ENCODE measurements at places on chromosomes 2 and 18.

DNA sequence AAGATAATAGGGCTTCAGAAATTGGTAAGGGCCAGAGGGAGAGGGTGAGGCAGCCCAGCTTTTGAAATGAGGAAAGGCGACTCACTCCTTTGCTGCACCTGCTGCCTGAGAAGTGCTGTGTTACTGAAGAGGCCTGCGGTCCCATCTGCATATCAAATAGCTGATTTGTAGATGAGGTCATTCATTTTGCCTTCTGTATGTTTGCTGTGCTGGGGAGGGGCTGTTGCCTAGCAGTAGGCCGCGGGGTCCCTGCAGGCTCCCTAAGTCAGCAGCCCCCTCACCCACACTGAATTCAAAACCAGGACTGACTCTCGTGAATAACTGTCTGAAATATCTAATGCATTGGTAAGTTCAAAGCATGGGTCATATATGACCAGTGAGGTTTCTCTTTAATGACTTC lies 377.2 kb downstream of the SOX11 start:
- DNase-seq: no peak

- DNase-seq: no peak
Observed at GRCh38 chr2:63051042-63051794, 588 bp downstream of the OTX1 start.

- DNase-seq: no peak
Observed at GRCh38 chr2:19868701-19869580, 32.8 kb downstream of the TTC32 start.

DNA sequence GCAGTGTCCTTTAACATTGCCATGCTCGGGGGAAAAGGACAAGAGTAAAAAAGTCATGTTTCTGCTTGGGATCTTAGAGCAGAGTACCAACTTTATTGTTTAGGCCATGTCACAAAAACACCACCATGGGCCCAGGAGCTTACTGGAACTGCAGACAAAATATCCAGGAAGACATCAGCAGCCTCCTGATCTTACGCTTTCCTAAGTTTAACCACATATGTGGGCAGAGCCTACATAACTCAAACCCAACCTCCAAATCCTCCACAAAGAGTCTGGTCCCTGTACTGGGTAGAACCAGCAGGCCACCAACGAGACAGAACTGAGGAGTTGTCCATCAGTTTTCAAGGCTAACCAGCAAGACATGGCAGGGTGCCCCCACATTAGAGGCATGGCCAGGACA lies 10.3 kb downstream of the GALNT14 start:
- DNase-seq: peak; percentile 78

- no peak for DNase-seq
Observed at GRCh38 chr18:77199707-77200106, 49.9 kb upstream of the GALR1 start.

- no peak for DNase-seq
Observed at GRCh38 chr2:37555457-37555856, 116.0 kb downstream of the CDC42EP3 start.

GRCh38 chr2:230877116-230877758 lies 12.5 kb downstream of the ITM2C start:
- DNase-seq: no peak

DNA sequence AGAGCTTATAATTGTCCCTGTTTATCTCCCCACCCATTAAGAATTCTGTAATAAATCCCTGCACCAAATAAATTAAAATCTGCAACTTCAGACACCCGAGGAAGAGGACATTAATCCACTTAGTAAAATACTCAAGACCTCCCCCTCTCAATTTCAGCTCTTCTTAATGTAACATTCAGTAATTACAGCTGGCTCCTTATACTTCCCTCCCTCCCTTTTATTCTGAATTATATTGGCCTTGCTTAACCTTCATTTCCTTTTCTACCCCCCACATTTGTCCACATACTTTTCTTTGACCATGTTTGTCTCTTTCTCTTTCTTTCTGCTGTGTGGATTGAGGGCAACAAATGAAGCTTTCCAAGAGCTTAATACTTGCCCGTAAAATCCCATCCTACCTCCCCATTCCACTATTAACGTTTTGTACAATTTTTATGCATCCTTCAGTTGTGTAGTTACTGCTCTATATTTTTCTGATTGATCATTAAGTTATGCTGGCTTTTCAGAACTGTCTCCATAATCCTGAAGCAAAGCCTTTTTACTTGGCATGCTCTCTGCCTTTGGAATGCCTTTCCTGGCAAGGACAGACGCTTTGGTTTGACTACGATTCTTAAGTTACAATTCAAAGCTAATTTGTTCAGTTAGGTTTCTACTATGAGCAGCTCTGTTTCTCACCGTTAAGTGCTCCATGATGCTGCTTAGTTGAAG lies 580.1 kb downstream of the ZEB2 start:
- DNase-seq: no peak

GRCh38 chr2:238380336-238380735 lies 46.4 kb upstream of the ASB1 start:
- no peak for DNase-seq

DNA sequence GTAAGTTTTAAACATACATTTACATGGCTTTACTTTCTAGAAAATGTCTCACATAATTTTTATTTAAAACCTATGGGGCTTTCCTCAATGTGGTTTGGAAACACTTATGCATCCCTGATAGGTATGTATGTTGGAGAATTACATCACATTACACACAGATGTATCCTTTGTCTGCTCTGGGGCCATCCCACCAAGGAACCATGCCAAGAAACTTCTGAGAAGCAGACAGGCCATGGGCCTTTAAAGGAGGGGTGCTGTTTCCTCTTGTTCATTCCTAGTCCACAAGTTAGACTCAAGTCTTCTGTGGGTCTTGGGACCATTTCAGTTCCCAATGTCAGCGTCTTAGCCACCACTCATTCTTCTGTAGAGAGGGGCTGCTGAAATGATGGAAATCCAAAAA lies 162.0 kb upstream of the SETBP1 start:
- DNase-seq: no peak

- peak; percentile 58 for DNase-seq
Observed at GRCh38 chr2:82675186-82675585, 1783.9 kb downstream of the SUCLG1 start.

GRCh38 chr2:82657106-82657505 lies 1802.0 kb downstream of the SUCLG1 start:
- DNase-seq: no peak

- no peak for DNase-seq
Observed at GRCh38 chr18:34600158-34600557, 109.9 kb upstream of the DTNA start.

DNA sequence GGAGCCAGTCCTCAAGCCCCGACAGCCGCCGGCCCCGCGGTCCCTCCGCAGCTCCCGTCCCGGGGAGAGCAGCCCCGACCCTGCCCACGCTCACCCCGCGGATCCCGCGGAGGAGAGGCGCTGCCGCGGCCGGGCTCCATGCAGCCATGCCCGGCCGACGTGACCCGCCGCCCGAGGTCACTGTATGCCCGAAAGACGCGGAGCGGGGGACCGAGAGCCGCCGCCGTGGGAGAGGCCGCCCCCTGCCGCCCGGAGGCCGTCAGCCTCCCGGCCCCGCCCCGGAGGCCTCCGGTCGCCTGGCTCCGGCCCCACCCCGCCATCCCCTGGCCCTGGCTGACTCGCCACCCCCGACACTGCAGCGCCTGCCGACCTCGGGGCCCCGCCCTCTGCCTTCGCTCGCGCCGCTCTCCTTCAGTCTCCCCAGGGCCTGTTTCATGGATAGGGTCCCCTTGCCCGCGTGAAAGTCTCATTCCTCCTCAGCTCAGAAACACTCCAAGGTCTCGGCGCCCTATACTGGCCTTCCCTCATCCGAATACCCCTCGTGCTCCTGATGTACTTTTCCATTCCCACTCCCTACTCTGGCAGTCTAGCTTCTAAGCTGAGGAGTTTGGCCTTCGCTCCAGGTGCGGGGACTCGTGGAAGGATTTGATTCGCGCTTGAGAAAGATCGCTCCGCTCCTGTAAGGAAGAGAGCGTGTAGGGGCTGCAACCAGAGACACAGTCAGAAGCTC lies at the start of gene BOLA3:
TSS of gene BOLA3 (minus strand) at position 186 of the 730 bp plus-strand sequence. CDS start at position 148, 38 bp downstream.
- peak; percentile 43 for DNase-seq

DNA sequence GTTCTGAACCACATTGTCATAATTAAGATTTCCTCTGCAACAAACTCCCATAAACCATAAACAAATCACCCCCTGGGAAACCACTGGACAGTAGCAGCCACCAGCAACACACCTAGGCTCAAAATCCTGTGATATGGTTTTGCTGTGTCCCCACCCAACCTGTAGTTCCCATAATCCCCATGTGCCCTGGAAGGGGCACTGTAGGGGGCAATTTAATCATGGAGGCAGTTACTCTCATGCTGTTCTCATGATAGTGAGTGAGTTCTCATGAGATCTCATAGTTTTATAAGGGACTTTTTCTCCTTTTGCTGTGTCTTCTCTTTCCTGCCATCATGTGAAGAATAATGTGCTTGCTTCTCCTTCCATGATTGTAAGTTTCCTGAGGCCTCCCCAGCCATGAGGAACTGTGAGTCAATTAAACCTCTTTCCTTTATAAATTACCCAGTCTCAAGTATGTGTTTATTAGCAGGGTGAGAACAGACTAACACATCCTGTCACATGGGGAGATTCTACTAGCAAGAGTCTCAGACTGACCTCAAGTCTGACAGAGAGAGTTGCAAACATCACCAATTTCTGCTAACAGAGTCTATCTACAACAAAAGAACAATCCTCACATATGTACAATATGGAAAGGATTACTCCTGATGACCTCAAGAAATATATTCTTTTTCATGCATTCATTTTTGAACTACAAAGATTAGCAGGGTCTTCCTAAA lies 182.6 kb downstream of the GRB14 start:
- DNase-seq: no peak

DNA sequence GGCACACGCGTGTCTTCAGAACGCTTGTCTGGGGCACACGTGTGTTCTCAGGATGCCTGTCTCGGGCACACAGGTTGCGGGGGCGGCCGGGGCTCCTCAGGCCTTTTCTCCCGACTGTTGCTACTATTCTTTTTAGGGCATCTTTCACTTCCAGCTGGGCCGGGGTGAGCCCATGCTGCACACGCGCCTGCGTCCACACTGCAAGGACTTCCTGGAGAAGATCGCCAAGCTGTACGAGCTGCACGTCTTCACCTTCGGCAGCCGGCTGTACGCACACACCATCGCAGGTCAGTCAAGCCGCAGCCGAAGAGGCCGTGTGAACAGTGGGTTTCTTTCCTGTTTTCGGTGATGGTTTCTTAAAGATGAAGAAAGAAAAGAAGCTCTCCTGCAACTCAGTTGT lies 25.0 kb downstream of the CTDP1 start:
- no peak for DNase-seq

GRCh38 chr18:78304192-78305164 lies 675.1 kb upstream of the SALL3 start:
- no peak for DNase-seq

GRCh38 chr2:172113617-172114016 lies 10.9 kb upstream of the DLX2 start:
- DNase-seq: no peak

DNA sequence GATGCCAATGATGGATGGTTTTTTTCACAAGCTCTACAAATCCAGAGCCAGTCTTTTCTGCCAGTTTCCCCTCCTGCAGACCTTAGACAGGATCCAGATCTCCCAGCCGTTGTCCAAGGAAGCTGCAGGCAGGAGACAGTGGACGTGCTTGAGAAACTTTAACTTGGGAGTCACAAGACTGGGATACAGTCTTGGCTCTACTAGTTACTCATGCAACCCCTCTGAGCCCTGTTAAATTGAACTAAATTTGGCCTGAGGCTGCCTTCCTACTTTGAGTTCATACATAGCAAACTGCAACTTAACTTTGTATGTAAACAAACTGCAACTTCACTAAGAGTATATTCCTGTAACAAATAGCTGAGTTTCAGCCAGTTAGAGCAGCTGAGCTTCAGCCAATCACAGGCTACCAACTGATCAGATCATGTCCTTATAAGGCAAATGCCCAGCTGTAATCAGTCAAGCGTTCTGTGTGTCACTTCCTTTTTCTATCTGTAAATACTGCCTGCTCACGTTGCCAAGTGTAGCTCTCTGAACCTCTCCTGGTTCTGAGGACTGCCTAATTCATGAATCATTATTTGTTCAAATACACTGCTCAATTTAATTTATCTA lies 140.9 kb downstream of the CAPN13 start:
- peak; percentile 70 for DNase-seq

GRCh38 chr2:196230061-196230854 lies 58.9 kb upstream of the STK17B start:
- no peak for DNase-seq

GRCh38 chr2:54924121-54924520 lies 126.1 kb downstream of the RTN4 start:
- no peak for DNase-seq

All from kidney glomerular epithelial cell (primary cell).